ENCODE measurements at places on chromosomes 16 and 17. TPM values are rescaled to one million over a fixed set of nuclear protein-coding genes. Genes with fewer than 3 reads are reported as not detected.
A peak's percentile ranks its signal among the peaks of the same experiment; 100 is the strongest.

GRCh38 chr17:72357764-72358365, 237.0 kb downstream of the SOX9 start:
- no peaks in the 10 kb centered on the region for H3K27me3 ChIP-seq
- H3K27ac ChIP-seq = no peak overlapping the region
- peaks cover 29% of the 10 kb centered on the region for H3K36me3 ChIP-seq
- peaks cover 41% of the 10 kb centered on the region for H3K4me1 ChIP-seq
- no peak overlapping the region for H3K4me3 ChIP-seq

The HS3ST6 gene
- not detected for total RNA-seq

DNA sequence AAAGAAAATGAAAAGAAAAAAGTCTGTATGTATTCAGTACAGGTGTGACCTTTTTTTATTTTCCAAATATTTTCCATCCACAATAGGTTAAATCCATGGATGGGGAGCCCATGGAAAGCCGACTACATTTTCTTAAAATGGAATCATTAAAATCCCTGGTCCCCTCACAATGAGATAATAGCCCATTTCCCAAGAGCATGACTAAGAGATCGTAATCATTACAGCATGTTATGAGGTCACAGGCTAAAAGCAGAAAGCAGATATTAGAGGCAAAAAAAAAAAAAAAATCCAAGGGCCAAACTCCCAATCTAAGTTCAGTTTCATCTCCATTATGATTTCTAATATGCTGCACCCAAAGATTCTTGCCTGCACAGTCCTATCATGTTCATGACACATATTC, 44.7 kb downstream of the CYTH1 start:
- peak overlapping the region; percentile 17 for H3K27ac ChIP-seq
- peaks cover 44% of the 10 kb centered on the region for H3K4me1 ChIP-seq
- H3K27me3 ChIP-seq = no peaks in the 10 kb centered on the region
- no peak overlapping the region for H3K4me3 ChIP-seq
- H3K36me3 ChIP-seq = no peaks in the 10 kb centered on the region
- peak; percentile 75 for DNase-seq

- peaks cover 10% of the 10 kb centered on the region for H3K4me1 ChIP-seq
- H3K27me3 ChIP-seq = peaks cover under 1% of the 10 kb centered on the region
- peak; percentile 28 for DNase-seq
- H3K4me3 ChIP-seq = no peak overlapping the region
- no peaks in the 10 kb centered on the region for H3K36me3 ChIP-seq
- H3K27ac ChIP-seq = no peak overlapping the region
Measured at GRCh38 chr17:1573932-1574696, 11.5 kb upstream of the PITPNA start.

DNA sequence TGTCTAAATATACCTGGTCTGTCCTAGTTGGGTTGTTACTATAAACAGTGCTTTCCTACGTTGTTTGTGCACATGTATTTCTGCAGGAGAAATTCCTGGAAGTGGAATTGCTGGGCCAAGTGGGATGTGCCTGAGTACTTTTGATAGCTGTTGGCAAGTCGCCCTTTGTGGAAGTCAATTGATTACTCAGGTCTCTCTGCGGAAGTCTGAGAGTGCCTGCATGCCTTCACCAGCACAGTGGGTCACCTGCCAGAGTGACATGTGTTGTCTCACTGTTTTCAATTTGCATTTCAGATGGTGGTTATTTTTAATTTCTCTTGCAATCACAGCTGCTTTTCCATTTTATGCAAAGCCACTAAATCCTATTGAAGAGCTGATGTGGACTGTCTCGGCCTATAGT, 2.3 kb upstream of the MVD start:
- H3K27ac ChIP-seq = no peak overlapping the region
- peaks cover 15% of the 10 kb centered on the region for H3K36me3 ChIP-seq
- peak overlapping the region; percentile 7 for H3K4me3 ChIP-seq
- no peaks in the 10 kb centered on the region for H3K27me3 ChIP-seq
- no peak for DNase-seq
- peaks cover 17% of the 10 kb centered on the region for H3K4me1 ChIP-seq
